Cortex of kidney (tissue), 1 donor: ENCODE measurements at places on chromosomes 5 and 9.

- no peak for DNase-seq
These were observed 325.6 kb downstream of the ENC1 start for GRCh38 chr5:74314906-74315305.

DNA sequence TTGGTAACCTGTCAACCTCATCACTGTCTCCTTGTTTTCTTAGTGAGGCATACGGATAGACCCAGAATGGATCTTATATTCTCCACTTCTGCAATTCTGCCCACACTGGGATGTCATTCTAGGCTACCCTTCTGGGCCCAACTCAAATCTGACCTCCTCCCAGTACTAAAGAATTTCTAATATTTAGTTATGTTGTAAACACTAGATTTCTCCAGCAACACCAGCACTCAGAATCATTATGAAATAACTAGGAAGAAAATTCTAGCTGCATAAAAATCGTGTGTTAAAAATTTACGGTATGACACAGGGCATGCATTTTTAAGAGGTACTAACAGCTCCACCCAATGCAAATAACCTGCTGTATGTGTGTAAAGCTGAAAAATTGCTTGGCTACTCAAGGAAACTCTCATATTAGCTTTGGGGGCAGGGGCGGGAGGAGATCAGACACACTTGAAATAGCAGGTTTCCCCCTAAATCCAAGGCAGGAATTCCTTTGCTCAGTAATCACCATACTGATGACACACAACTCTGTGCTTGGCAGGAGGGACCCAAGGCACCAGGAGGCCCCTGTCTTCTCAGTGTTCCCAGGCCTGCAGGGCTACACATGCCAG is 27.3 kb downstream of the MACROH2A1 start:
- no peak for DNase-seq

GRCh38 chr9:83934569-83935275 is 13.5 kb upstream of the KIF27 start:
- DNase-seq: no peak

- DNase-seq: no peak
These were observed 76.0 kb downstream of the COL15A1 start for GRCh38 chr9:99019510-99020331.

DNA sequence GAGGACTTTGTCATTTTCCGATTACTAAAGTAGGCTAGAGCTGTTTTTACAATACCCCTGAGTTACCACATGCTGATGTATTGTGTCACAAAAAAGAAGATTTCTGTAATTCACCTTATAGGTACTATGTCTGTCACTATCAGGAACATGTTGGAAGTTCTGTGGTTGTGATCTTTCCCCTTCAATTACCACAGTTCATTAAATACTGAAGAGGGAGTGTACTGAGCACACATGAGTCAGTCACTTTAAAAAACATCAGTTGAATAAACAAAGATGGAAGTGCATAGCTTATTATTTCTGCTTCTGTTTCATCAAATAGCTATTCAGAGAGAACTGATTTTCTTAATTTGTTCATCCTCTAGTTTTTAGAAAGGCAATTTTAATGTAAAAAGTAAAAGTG is 31.7 kb downstream of the AP3S1 start:
- no peak for DNase-seq

GRCh38 chr9:117435630-117436261 is 20.9 kb upstream of the ASTN2 start:
- no peak for DNase-seq

GRCh38 chr9:138058181-138058580 is 180.6 kb downstream of the CACNA1B start:
- no peak for DNase-seq

DNA sequence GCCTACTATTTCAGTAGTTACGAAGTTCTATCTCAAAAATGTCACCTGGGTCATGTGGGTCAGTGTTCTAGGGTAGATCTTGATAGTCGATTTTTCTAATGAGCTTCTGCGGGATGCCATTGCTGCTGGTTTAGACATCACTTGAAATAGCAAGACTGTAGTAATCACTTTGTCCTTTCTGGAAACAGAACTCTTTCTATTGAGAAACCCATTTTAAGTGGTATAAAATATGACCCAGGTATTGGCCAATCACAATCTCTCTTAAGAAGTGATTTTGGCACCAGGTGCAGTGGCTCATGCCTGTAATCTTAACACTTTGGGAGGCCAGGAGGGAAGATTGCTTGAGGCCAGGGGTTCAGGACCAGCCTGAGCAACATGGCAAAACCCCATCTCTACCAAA is 17.6 kb downstream of the ARRDC3 start:
- no peak for DNase-seq

- no peak for DNase-seq
These were observed 4.0 kb upstream of the TNPO1 start for GRCh38 chr5:72812488-72812887.

DNA sequence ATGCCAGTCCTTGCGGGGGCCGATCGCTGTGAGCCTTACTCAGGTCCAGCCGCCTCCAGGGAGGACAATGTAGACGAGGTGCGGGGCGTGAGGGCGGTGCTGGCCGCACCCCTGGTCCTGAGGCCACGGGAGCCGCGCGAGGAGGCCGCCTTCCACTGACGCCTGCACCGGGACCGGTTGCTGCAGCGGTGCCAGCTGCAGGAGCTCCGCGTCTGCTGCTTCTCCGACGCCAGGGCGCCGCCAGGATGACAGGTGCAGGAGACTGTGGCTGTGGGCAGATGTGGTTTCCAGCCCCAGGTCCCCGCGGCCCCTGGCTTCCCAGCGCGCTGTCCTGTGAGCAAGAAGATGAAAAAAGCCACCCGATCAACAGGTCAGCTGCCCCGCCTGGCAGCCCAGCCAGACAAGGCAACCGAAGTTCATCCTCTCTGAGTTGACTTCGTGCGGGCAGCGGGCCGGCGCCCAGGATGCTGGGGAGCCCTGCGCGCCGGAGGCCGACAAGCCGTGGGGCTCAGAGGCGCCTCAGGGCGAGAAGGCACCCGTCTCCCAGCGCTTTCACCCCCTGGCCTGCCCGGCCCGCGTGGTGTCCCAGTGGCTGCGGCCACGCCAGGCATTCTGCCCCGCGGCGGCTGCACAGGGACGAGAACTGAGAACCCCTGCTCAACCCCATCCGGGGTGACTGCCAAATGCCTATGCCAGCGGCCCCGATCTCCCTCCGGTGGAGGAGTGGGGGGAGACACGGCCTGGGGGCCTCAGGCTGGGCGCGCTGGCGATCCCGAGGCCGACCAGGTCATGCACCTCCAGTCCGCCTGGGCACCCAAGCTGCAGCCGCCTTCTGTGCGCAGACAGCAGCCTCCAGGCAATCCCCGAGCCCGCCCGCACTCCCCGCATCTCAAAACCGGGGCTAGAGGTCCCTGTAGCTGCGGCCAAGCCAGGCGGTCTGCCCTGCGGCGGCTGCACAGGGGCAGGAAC is 43.4 kb upstream of the BICD2 start:
- DNase-seq: no peak

- DNase-seq: no peak
These were observed 21.3 kb upstream of the AK3 start for GRCh38 chr9:4762108-4762885.

GRCh38 chr9:123954518-123955280 is 24.8 kb upstream of the DENND1A start:
- DNase-seq: no peak

DNA sequence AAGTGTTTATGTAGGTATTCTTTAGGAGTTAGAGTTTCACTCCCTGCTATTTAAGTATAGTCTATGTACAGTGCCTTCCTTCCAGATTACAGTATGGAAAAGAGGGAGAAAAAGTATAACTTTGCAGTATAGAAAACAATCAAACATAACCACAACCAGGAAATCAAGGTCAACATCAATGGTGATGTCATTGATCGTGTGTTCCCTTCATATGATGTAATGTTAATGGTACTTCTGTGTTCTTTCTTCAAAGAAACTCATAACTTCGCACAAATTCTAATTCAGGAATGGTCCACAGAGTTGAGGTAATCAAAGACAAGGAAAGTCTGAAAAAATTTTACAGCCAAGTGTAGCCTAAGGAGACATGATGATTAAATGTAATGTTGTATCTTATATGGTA is 961.1 kb upstream of the EDIL3 start:
- no peak for DNase-seq

DNA sequence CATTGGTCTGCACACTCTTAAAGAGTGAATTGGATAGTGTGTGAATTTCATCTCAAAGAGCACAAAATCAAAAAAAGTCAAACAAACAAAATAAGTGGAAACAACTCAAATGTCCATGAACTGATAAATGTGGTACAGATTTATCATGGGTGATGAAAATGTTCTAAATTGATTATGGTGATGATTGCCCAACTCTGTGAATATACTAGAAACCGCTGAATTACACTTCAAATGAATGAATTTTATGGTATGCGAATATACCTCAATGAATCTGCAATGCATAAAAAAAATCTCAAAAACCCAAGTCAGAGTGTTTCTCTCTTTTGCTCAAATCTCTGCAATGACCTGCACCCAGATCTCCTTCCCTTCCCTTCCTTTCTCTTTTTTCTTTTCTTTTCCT is 64.0 kb downstream of the PRRC1 start:
- no peak for DNase-seq

GRCh38 chr9:16950051-16950450 is 79.6 kb upstream of the BNC2 start:
- DNase-seq: no peak

- DNase-seq: no peak
These were observed 185.0 kb downstream of the GLIS3 start for GRCh38 chr9:4114569-4115505.

GRCh38 chr5:53068291-53068836 is 41.2 kb downstream of the MOCS2 start:
- no peak for DNase-seq

- no peak for DNase-seq
These were observed 975.9 kb downstream of the MAT2B start for GRCh38 chr5:164481270-164481669.

- no peak for DNase-seq
These were observed 142.1 kb upstream of the POU5F2 start for GRCh38 chr5:93883459-93883858.

- no peak for DNase-seq
These were observed 10.9 kb upstream of the SLC31A2 start for GRCh38 chr9:113139953-113140352.

- DNase-seq: no peak
These were observed 14.5 kb upstream of the RPL26L1 start for GRCh38 chr5:172944741-172945140.
